NCI-H446 treated with DMSO at 0.1 percent for 48 hours (cell line): ENCODE measurements at places on chromosomes 5 and 9.

GRCh38 chr5:168324859-168325630 is 33.6 kb downstream of the WWC1 start:
- no peak for DNase-seq

GRCh38 chr5:10250806-10251276 is 761 bp downstream of the CCT5 start:
- no peak for DNase-seq

- DNase-seq: no peak
Observed at GRCh38 chr5:121945261-121945660, 16.5 kb upstream of the SRFBP1 start.

GRCh38 chr5:118467103-118467502 is 521.2 kb downstream of the DTWD2 start:
- DNase-seq: no peak
